ENCODE measurements at places on chromosomes 6 and 20.

- no peak for DNase-seq
These were observed 6.7 kb downstream of the FLOT1 start for GRCh38 chr6:30735668-30736314.

- no peak for DNase-seq
These were observed 940.6 kb upstream of the FLRT3 start for GRCh38 chr20:15278041-15278440.

DNA sequence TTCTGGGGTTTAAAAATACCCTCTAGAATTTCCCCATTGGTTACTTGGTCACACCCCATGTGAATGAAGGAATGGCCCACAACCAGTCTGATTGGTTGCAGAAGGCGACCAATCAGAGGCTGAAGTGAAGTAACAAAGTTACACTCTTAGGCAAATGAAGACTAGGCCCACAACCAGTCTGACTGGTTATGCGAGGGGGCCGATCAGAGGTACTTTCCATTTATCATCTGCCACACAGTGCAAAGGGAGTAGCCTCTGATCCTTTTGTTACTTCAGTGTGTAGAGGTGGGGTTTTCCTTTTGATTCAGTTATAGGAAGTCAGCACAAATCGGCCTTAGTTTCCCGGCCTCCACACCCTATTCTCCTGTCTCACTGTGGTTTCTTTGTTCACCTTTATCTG lies 61.2 kb upstream of the SGK1 start:
- no peak for DNase-seq

- no peak for DNase-seq
These were observed 14.0 kb upstream of the GRM4 start for GRCh38 chr6:34159844-34160243.

DNA sequence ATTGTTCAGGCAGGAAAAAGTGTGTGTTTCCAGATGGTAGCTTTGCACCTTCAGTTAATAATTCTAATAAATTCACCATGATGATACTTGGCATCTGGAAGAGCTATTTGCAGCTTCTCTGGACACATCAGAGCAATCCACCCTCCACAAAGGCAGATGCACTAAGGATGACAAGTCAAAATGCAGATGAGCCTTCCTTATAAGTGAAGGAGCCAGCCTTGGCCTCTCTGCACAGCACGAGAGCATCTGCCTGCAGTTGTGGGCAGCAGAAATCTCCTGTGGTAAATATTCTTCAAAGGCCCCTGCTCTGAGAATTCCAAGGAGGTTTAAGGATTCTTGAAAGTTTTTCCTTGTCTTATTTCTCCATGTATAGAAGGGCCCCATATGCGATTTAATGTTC lies 6.9 kb upstream of the POM121L2 start:
- no peak for DNase-seq

- no peak for DNase-seq
These were observed 55.6 kb downstream of the SENP6 start for GRCh38 chr6:75657327-75657726.

DNA sequence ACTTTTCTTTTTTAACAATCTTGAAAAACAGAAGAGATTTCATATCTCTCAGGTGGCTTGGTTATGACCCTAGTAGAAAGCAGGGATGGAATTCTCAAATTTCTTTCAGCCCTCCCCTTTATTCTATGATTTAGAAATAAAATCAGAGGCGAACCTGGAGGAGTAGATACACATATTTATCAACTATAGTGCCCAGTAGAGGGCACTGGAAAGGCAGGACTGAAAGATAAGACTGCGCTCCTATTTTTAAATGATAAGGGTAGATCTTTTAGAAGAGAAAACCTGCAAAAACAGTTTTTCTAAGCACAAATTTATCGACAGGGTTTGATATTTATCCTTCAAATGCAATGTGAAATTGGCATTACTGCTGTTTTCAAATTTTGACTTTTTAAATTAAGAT lies 1296.6 kb downstream of the EPHA7 start:
- no peak for DNase-seq

Measured in thymus (tissue), 14 donors.